ENCODE measurements at places on chromosomes 6 and 20. TPM values are rescaled to one million over a fixed set of nuclear protein-coding genes. Genes with fewer than 3 reads are reported as not detected.

DNA sequence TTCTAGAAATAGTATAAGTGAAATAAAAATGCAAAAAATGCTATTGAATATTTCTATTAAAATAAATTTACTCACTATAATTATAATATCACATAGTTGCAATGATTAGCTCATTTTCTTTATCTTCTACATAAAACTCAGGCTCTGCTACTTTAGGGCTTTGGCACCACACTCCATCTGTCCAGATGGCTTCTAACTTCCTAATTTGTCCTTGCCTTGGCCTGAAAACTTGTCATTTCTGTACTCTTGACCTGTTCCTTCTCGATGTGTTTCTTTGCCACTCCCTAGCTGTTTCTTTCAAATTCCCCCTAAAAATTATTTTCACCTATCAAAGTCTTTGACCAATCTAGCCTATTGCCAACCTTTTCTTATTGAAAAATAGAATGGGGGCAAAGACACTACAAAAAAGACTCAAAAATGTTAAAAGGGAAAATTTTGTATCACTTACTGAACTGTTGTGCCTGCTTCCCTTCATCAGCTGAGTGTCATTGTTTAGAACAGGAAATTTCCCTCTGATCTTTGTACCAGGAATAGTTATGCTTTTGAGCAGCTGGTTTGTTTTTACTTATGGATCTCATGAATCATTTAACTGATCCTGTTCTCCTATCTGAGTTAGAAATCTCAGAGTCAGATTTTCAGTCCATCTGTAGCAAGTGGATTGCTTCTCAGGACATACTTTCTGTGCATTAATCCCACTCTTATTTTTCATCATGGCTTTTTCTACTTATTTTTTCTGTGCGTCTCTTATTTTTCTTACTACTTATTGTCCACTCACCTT lies 279.2 kb upstream of the CNR1 start:
- no peak for DNase-seq

DNA sequence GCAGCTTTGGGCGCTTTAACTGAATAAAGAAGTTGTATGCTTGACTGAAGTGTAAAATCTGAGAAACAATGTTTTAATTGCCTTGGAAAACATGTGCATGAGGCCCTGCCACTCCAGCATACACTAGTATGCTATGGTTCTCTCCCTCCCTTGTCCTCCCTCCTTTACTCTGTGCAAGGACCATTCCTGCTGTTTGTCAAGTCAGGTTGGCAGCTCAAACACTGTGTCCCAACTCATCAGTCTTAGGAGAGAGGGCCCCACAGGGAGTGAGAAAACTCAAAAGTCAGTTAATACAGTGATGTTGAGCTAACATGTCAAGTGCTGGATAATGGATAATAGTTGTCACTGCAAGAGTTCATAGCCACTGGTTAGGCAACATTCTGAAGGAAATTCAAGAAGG lies 543.6 kb downstream of the GRIK2 start:
- DNase-seq: no peak

GRCh38 chr6:91155129-91155785 lies 568.4 kb upstream of the MAP3K7 start:
- no peak for DNase-seq

DNA sequence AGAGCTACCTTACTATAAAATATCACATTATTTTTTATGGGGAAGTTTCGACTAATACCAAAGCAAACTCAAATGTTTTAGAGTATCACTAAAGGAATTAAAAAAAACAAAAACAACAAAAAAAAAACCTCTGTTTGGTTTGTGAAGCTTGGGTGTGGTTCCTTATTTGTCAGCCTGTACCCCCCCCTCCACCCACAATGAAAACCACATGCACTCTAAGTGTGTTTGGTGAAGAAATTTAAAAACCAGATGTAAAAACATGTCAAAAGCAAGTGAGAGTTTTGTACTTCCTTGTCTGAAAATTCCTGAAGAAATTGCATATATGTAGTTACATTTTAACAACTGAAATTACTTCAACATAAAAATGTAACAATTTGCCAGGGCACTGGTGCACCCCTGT lies 3.1 kb downstream of the STK38 start:
- no peak for DNase-seq

The REM1 gene
- not detected for total RNA-seq

The PSORS1C1 gene
- total RNA-seq: not detected

The CDSN gene
- not detected for total RNA-seq

The PRPH2 gene
- not detected for total RNA-seq
